AG04449 (cell line): ENCODE measurements at places on chromosomes 13 and 19.

- DNase-seq: no peak
Observed at GRCh38 chr19:50005428-50005827, 19.7 kb downstream of the VRK3 start.

- DNase-seq: peak; percentile 61
Observed at GRCh38 chr13:43572656-43573360, 214.0 kb downstream of the ENOX1 start.

- DNase-seq: peak; percentile 53
Observed at GRCh38 chr13:99045396-99045795, 67.5 kb upstream of the DOCK9 start.

- DNase-seq: no peak
Observed at GRCh38 chr13:51308781-51309180, 30.7 kb upstream of the SERPINE3 start.

GRCh38 chr13:29182216-29182615 is 362.1 kb downstream of the MTUS2 start:
- DNase-seq: no peak

DNA sequence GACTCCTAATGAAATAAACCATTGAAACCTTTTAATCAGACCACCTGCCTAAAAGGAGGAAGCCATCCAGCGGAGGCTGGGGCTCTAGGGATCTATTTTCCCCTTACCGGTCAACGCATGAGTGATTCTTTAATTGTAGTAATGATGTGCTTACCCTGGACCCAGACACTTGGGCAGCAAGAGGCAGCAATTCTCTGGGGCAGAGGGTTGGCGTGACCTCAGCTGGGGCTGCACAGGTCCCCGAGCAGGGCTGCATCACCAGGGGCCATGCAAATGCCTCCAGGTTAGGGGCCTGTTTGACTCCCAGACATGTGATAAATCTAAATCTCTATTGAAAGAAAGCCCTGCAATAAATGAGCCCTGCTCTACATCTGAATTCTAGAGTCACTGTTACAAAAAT is 194.2 kb upstream of the TSHZ3 start:
- no peak for DNase-seq

DNA sequence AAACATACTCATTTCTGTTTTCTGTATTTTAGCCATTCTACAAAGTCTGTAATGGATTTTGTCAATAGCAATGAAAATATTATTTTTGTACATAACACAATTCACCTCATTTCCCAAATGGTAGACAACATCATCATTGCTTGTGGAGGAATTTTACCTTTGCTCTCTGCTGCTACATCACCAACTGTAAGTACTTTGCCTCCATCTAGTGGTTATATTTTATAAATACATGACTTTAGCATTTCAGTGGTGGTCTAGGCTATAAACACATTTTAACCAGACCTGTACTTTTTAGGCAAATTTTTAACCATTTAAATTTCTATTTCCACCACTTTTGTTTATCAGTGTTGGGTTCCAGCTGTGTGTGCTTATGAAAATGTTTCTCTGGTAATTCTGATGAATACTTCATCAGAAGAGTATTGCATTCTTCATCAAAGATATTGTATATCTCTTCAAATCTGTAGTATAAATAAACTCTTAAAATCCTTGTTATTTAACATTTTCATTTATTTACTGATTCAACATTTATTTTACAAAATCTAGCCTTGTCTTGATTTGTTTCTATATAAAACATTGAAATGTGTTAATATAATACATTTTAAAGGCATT is 222.4 kb downstream of the NBEA start:
- DNase-seq: no peak

DNA sequence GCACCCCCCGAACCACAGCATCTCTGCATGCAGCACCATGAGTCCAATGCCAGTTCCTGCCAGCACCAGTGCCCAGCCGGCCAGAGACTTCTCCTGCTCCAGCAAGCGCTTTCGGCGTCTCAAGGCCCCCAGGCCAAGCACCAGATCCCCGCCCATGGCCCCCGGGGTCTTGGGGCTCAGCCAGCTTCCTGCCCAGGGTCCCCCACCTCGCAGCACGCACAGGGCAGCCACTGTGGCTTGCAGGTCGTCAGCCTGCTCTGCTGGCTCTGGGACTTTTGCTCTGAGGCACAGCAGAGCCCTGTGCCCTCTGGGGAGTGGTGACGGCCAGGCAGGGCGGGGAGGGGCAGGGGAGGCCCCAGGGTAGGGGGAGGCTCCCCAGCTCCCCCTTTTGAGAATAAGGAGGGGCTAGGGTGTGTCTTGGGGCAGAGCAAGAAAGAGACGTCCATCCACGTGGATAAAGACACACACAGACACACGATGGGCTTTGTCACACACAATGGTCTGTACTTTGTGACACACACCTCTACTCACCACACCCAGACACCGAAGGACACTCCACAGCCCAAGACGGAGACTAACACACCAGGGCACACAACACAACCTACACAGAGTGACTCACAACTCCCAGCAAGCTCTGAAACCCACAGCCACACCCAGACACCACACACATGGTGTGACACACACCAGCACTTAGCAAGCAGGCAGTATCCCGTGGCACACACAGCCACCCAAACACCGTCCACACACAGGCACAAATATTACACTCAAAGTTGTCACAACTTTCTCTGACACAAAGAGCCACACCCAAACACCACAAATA is at the start of gene KCNN4:
Gene KCNN4, minus strand, starts transcription at position 268 of the 820 bp plus-strand sequence. Its CDS starts 112 bp downstream, at position 156.
- no peak for DNase-seq

GRCh38 chr19:49642492-49643035 is 555 bp downstream of the SCAF1 start:
- no peak for DNase-seq

DNA sequence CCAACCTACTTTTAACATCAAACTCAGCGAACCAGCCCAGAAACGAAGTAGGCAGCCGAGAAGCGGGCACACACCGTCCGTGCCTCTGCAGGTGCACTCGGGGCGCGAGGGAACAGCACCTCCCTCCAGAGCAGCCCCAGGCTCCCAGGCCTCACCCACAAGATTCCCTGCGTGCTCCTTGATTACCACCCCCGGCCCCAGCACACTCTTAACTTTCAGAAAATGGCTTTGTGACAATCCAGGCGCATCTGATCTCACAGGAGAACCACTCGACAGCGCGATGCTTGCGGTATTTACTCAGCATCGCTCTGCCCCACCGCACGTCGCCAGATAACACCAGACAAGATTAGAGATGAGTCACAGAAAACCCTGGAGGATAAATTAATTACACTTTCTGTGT is 134.9 kb upstream of the SPACA7 start:
- DNase-seq: no peak

DNA sequence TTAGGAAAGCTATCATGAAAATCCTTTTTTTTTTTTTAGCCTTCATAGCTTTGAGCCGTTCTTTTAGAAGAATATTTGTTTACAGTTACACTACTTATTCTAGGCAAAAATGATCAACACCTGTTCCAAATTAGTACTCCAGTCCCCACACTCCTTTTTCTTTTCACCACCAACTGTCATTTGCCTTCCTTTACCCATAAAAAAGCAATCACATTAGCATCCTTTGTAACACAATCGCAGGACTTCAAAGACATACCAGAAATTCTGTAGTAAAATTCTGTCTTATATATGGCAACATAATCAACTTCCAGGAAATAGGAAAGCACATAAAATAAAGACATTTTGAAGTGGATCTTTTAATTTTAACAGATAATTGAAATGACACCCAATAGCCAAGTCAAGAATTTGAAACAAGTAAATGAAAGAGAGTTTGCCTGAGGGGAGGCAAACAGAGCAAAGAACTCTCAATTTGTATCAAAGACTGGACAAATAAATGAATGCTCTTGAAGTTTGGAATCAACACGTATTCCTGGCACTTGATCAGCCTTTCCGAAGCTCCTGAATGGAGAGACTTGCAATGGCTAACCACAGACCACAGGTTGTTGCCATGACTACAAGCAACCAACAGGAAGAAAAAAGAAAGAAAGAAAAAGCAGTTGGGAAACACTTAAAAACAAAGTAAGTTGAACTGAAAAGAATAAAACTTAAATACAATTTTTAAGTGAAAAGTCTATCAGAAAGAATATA is 206.8 kb downstream of the PCDH9 start:
- peak; percentile 34 for DNase-seq

DNA sequence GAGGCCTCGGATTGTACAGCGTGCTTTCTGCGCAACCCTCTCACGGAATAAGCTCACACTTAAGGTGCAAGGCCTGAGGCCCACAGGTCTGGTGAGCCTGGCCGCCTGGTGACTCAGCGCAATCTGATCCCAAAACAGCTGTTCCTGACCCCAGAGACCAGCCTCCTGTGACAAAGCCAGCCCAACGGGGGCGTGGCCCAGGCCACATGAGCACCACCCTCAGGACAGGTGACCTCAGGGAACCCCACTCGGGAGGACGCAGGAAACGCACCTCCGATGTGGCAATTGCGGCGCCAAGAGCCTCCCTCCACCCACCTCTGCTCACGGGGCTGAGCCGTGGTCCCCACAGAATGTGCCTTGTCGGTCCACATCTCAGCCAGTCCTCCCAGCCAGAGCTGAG is 26.4 kb downstream of the GRTP1 start:
- DNase-seq: no peak

DNA sequence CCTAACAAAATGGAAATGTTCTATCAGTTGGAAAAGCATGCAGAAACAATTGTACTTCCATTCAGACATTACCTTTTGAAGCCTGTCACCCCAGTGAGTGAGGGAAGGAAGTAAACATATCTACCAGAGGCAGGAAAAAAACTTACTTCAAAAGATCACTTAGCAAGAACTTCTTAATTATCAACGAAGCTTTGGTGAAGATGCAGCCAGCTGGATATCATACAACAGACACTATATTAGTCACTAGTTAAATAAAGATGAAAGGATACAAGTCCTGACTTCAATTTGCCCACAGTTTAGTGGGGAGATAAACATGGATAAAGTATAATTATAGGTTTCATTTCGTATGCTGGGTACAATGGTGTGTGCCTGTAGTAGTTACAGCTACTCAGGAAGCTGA is 148.8 kb downstream of the TNFRSF19 start:
- DNase-seq: no peak

DNA sequence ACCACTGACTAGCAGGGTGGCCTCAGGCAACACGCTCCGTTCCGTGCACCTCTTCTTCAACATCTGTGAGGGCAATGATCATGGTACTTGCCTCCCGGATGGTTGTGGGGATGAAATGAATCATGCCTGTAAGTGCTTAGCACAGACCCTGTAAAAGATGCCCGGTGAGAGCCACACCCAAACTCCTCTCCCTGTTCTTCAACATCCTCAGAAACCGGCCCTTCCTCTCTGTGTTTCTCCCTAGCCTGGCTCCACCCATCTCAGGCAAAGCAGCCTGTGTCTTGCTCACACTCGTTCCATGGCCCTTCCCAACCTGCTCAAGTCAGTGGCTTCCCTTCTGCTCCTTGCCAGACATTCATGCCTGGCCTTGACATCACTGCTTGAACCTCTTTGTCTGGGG is 5.8 kb upstream of the DMKN start:
- no peak for DNase-seq

DNA sequence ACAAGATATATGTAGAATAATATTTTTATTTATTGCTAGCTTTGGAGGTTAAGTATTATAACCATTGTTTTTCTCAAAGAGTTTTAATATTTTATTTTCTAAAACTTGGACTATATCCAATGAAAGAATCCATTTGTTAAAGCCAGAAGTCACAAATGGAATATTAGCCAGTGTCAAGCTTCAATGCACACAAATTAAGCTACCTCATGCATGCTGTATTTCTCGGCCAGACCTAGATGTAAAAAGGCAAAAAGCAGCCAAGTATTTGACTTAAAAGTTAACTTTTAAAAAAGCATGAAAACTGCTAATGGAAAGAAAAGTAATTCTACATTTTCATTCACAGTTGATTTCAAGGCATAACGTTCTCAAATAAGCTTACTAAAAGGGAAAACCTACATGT is 160.0 kb upstream of the ATXN8OS start:
- DNase-seq: no peak

- no peak for DNase-seq
Observed at GRCh38 chr19:40588926-40589569, 12.1 kb upstream of the LTBP4 start.

DNA sequence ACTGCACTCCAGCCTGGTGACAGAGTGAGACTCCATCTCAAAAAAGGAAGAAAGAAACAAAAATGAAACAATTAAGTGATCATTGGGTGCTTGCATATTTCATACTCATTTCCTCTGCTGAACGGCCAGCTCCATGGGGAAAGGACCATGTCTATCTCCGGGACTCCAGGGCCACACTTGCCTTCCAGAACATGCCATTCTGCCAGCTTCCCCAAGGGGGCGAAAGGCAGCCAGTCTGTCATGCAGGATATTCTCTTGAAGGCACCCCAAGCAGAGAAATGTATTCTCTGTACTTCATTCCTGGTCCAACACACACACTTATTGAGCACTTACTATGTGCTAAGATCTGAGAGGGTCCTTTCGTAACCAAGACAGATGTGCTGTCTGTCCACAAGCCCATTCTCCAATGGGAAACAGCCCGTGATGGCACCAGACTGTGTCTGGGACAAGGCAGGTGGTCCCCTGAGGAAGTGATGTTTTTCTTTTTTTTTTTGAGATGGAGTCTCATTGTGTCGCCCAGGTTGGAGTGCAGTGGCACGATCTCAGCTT is 10.2 kb upstream of the CARM1 start:
- DNase-seq: no peak

- no peak for DNase-seq
Observed at GRCh38 chr19:19548915-19549759, 11.1 kb downstream of the CILP2 start.

DNA sequence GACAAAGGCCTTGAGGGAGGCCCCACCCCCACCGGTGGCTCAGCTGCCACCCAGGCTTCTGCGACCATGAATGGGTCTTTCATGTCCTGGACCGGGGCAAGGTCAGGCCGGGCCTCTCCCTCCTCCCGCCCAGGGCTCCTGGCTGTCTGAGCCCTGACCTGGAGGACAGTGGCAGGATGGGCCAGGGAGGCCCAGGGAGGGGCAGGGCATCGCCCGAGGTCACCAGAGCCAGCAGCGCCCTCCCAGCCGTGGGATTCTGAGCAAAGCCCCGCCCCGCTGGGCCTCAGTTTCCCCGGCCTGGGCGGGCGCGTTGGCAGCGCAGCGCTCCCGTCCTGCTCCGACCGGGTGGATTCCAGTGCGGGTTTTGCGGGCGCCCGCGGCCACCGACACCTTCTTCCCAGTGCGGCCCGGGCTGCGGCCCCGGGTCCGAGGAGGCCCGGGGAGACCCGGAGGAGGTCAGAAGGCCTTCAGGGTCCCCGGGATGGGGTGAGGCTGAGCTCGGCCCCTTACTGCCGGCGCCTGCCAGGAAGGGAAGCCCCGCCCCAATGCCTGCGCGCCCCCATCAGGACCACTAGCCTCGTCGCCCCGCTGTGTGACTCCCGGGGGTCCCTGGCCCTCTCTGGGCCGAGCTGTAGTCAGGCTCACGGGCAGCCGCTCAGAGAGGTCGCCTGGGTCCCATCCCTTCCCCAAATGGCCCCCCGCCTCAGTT is 24.6 kb upstream of the SEMA6B start:
- DNase-seq: no peak

- DNase-seq: no peak
Observed at GRCh38 chr13:78607409-78608251, 4.3 kb upstream of the POU4F1 start.

DNA sequence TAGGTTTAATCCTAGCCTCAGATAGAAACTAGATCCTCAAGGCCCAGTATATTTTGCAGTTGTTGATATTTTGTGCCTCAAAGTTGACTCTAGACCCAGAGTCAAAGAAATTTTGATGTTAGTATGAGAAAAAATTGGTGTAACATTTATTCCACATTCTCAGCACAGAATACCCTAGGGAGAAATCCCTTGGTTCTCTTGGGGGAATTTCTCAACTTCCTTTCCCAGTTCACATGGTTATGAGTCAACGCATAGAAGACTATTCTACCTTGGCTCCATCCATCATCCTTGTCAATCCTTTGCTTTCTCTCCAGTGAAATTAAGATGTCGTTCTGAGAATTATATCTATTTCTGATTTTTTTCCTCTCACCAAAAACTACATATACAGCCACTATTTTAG is 145.3 kb downstream of the POSTN start:
- no peak for DNase-seq
